BJ (cell line): ENCODE measurements at places on chromosomes 12 and 14.

DNA sequence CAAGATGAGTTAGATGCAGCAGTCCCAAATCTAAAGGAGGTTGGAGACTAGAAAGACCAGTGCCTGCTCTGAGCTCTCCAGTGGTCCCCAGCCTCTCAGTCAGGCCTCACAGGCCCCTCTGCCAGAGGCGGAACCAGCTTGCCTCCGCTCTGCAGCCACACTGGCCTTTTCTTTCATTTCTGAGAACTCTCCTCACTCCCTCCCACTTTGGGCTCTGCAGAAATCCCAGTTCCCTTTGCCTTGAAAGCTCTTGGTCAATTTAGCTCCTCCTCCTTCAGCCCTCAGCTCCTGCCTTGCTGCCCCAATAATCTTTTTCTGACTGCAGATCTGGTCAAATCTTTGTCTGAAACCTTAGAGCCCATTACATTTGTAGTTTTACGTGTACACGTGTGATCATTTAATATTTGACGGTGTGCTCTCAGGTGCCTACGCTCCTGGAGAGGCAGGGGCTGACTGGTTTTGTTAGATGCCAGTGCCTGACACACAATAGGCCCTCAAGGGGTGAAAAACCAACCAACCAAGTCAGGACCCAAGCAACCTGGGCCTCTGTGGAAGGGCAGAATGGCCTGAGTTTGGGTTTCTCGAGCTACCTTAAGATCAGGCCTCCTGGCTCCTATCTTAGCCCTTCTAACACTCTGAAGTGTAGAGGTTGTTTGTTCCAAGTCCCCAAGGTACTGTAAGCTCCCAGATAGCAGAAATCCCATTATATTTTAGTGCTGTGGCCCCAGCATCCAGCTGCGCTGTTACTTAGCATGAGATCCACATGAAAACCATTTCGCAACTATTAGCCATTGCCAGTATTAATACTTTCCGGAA lies 1.1 kb upstream of the NUDT4 start:
- DNase-seq, result no peak

- no peak for DNase-seq
Observed at GRCh38 chr12:73629893-73630831, 907.5 kb upstream of the ATXN7L3B start.

DNA sequence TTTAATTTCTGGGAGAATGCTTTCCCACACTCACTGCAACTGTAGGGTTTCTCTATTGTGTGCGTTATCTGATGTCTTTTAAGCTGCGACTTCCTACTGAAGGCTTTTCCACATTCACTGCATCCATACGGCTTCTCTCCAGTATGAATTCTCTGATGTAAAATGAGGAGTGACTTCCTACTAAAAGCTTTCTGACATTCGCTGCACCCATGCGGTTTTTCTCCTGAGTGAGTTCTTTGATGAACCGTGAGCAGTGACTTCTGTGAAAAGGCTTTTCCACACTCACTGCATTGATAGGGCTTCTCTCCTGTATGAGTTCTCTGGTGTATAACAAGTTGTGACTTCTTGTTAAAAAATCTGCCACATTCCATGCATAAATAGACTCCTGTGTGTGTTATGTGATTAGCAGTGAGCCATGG lies 29.7 kb downstream of the ZNF605 start:
- DNase-seq, result no peak

DNA sequence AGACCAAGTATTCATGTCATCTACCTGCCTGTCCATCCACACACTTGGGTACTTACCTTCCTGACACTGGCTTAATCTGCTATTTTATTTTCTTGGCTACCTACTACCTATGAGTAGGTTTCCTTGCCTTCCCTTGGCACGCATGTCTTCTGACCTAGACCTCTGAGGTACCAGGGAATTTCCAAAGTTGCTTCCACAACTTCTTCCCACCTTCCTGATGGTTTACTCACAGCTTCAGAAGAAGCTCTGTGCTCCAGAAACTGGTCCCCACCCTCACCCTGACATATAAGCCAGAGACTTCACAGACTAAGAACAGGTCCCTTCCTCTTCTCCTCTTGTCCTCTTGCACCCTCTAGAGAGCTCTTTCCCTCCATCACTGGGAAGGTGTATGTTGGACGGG lies 35.7 kb upstream of the DDX11 start:
- DNase-seq, result no peak

DNA sequence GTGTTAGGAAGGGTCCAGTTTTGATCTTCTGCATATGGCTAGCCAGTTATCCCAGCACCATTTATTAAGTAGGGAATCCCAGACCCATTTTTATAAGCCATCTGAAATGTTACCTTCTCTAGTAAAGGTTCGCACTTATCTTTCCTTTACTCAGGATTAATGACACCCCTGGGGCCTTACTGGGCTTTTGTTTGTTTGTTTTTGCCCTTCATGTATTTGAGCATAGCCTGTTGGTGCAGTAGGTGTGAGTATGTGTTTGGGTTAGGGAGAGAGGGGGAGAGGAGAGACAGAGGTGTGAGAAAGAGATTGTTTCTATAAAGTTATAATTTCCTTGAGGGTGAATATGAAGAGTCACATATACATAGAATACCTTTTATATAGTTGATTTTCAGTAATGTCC lies 96.9 kb downstream of the AKAP6 start:
- DNase-seq, result no peak
